ENCODE measurements at places on chromosomes 12 and 14. TPM values are rescaled to one million over a fixed set of nuclear protein-coding genes. Genes with fewer than 3 reads are reported as not detected.

The KRT72 gene
- not detected for total RNA-seq

The VASH1 gene
- total RNA-seq, result 4.5 TPM

The DICER1 gene
- total RNA-seq, result 28.7 TPM

The KRT82 gene
- total RNA-seq, result not detected

The LHX5 gene
- not detected for total RNA-seq

The SLC24A4 gene
- total RNA-seq, result not detected

The SYT1 gene
- 0.51 TPM for total RNA-seq

The AMDHD1 gene
- 0.33 TPM for total RNA-seq

The TMPRSS12 gene
- not detected for total RNA-seq

The PMEL gene
- total RNA-seq, result 0.26 TPM

The GOLT1B gene
- total RNA-seq, result 38.8 TPM

The KICS2 gene
- 9.7 TPM for total RNA-seq

The FAM181A gene
- not detected for total RNA-seq

The CFAP251 gene
- 7.9 TPM for total RNA-seq

The CD163L1 gene
- total RNA-seq, result not detected

The ANP32D gene
- not detected for total RNA-seq

The SLCO1B1 gene
- not detected for total RNA-seq

The PAH gene
- not detected for total RNA-seq

The DDN gene
- under 0.01 TPM for total RNA-seq

The PIANP gene
- total RNA-seq, result 0.17 TPM

The KCNC2 gene
- not detected for total RNA-seq

The SENP1 gene
- 12.8 TPM for total RNA-seq

The GLIPR1 gene
- 36.0 TPM for total RNA-seq

The CMTM5 gene
- 0.77 TPM for total RNA-seq

The MIPOL1 gene
- total RNA-seq, result 8.6 TPM

The CDCA3 gene
- 1.5 TPM for total RNA-seq

The ALDH2 gene
- 53.7 TPM for total RNA-seq

The SLC17A8 gene
- not detected for total RNA-seq

The PLEK2 gene
- total RNA-seq, result 0.51 TPM

The SYNDIG1L gene
- not detected for total RNA-seq

The ANKS1B gene
- total RNA-seq, result 0.51 TPM

The NRIP2 gene
- total RNA-seq, result 0.17 TPM

The EML1 gene
- 36.2 TPM for total RNA-seq

The AMIGO2 gene
- 2.3 TPM for total RNA-seq

The PSME2 gene
- total RNA-seq, result 82.7 TPM

The RHEBL1 gene
- 0.33 TPM for total RNA-seq

The PPFIA2 gene
- total RNA-seq, result 2.1 TPM

The FOXG1 gene
- total RNA-seq, result not detected

The NXPH4 gene
- total RNA-seq, result 0.50 TPM

The TMTC2 gene
- total RNA-seq, result 9.0 TPM

The SLC2A14 gene
- 0.17 TPM for total RNA-seq

The MANSC4 gene
- 0.17 TPM for total RNA-seq

The NTS gene
- total RNA-seq, result not detected

The SYCP3 gene
- total RNA-seq, result 0.26 TPM

The RNASE7 gene
- not detected for total RNA-seq

The CCDC175 gene
- not detected for total RNA-seq

The TSPAN11 gene
- total RNA-seq, result 2.6 TPM

The GOLGA5 gene
- total RNA-seq, result 47.3 TPM

The CCDC184 gene
- total RNA-seq, result 0.17 TPM

The PSMA6 gene
- total RNA-seq, result 190 TPM

All from fibroblast of lung (primary cell).